ENCODE measurements at places on chromosomes 16 and 17.

- no peak for DNase-seq
These were observed 14.8 kb downstream of the TMEM204 start for GRCh38 chr16:1548233-1548632.

- DNase-seq: no peak
These were observed 16.4 kb upstream of the SMIM36 start for GRCh38 chr17:55527540-55528118.

- no peak for DNase-seq
These were observed 2.1 kb upstream of the ITGB3 start for GRCh38 chr17:47251421-47251940.

DNA sequence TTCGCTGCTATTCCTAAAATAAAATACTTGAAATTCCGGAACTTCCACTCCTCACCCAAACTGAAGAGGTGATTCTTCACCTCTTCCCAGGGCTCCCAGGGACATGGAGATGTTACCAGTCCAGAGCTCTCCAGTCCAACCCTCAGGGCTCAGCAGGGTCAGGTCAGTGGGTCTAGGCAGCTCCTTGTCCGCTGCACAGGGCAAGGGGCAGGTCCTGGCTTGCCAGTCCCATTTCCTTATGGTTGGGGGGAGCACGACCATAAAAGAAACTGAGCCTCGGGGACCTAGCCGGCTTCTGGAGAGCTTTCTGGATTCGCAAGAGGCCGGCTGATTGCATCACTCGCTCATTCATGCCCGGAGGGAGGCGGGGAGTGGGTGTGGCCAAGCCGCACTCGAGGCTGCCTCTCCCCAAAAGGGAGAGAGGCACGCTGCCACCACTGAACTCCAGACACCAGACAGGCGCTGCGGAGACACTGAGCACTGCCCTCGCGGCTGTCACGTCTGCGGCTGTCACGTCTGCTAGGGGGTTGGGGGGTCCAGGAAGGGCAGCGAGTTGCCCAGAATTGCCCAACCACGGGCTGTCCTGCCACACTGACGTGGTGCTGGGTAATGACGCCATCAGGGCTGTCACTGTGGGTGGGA is 15.8 kb downstream of the SLC7A5 start:
- DNase-seq: peak; percentile 55

DNA sequence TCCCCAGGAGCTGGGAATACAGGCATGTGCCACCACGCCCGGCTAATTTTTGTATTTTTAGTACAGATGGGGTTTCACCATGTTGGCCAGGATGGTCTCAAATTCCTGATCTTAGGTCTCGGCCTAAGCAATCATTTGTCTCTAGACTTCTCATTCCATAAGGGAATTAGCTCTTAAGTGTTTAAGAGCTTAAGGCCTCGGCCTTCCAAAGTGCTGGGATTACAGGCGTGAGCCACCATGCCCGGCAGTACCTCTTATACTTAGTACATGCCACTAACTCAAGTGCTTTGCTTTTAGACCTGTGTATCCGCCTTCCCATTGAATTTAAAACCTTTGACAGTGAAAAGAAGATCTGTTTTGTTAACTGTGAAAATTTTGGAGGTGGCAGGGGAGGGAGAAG is 16.6 kb upstream of the IL21R start:
- DNase-seq: no peak

GRCh38 chr17:49074851-49075540 is 57.6 kb upstream of the B4GALNT2 start:
- DNase-seq: no peak

GRCh38 chr17:59846394-59847165 is 46.2 kb downstream of the TUBD1 start:
- DNase-seq: no peak

DNA sequence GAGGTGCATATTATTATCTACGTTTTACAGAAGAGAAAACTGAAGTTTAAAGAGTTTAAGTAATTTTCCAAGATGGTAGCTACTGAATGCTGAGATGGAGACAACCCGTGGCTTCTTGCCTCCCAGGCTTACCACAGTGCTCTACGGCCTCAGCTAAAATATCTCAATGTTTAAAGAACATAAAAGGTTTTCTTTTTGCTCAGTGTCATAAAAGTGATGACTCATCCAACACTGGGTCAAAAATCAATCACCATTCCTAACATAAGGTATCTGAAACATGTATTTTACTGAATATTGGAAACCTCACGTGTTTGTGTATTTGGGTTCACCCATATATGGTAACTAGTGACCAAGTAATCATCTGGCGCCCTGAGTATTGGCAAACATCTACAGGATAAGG is 18.4 kb downstream of the ABCA9 start:
- no peak for DNase-seq

- no peak for DNase-seq
These were observed 31.1 kb downstream of the CDH1 start for GRCh38 chr16:68768175-68768574.

- no peak for DNase-seq
These were observed 60.1 kb upstream of the MRTFB start for GRCh38 chr16:14011001-14011400.

DNA sequence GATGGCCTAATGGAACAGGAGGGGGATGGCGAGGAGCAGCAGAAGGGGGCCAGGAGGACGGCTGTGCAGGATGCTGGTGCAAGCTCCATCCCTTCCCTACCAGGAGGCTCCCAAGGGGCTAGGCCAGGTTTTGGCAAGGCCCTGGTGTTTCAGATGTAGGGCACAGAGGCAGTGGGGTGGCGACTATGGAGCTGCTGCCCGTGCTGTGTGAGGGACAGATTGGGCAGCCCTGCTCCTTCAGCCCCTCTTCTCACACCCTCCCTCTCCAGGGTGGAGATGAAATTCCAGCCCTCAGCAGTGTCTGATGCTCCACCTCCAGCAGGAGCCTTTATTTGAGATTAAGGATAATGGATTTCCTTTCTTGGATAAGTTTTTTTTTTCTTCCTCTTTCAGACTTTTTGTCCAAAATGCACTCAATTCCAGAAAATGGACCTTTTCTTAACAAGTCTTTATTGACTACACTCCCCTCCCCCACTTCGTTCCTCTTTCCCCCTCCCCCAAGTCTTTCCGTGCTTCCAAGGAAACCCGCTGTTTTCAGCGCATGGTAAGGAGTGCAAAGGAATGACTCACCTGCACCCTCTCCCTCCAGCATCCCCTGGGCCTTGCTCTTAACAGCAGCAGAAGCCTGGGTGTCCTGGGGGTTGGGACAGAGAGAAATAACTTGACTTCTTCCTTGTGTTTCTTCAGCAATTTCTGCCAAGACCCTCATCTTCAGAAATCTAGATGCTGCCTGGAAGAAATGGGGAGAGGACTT is 95.2 kb downstream of the CCDC182 start:
- no peak for DNase-seq

DNA sequence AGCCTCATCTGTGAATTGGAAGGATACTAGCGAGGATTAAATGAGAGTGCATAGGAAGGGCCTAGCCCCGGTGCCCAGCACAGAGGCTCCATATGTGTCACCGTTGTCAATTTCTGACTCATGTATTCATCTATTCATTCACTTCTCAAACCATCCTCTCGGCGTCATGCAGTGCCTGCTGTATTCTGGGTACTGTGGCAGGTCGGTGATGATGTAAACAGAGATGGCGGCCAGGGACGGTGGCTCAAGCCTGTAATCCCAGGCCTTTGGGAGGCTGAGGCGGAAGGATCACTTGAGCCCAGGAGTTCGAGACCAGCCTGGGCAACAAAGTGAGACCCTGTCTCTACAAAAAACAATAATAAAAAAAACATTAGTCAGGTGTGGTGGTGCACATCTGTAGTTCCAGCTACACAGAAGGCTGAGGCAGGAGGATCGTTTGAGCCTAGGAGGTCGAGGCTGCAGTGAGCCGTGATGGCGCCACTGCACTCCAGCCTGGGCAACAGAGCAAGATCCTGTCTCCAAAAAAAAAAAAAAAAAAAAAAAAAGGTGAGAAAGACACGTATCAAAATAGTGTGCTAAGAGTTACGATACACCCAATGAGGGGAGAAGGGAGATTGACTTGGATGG is 4.3 kb upstream of the PPP1R1B start:
- no peak for DNase-seq

DNA sequence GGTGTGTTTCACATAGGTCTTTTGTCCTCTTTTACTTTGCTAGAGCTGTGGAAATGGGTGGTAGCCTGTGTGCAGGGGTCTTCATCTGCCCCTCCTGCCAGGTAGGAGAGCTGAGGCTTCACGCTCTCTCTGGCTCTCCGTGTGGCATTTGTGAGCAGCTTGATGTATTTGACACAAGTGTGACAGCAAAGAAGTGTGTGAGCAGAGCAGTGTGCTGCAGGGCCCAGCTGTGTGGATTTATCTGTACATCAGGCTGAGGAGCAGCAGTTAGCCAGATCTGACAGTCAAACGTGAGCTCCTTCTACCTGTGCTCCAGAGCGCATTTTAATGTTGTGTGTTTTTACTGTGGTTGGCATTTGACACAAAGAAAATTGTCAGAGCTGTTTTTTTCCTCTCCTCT is 101.8 kb downstream of the FTO start:
- DNase-seq: no peak

GRCh38 chr17:80396157-80397033 is 18.6 kb upstream of the ENDOV start:
- no peak for DNase-seq

GRCh38 chr17:61058066-61058465 is 341.6 kb upstream of the TBX2 start:
- no peak for DNase-seq

DNA sequence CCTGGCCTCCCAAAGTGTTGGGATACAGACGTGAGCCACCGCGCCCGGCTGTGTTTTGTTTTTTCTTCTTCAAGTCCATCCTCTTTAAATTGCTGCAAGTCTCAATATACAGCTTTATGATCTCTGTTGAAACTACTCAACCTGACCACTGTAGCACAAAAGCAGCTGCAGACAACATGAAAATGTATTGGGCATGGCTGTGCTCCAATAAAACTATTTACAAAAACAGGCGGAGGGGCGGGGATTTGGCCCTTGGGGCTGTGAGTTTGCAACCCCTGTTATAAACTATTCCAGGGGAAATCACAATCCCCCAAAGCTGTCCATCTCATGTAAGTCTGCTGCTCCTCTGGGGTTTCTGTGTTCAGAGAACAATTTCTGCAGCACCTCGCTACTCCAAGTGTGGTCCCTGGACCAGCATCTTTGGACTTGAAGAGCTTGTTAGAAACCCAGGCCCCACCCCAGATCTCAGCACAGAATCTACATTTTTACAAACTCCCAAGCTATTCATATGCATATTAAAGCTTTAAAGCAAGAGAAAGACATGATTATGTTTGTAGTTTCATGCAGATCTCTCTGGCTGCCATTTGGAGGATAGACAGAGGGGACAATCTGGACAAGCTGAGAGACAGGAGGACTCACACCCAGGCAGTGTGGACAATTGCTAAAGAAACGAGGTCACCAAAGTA is 33.6 kb downstream of the TEKT5 start:
- DNase-seq: no peak

DNA sequence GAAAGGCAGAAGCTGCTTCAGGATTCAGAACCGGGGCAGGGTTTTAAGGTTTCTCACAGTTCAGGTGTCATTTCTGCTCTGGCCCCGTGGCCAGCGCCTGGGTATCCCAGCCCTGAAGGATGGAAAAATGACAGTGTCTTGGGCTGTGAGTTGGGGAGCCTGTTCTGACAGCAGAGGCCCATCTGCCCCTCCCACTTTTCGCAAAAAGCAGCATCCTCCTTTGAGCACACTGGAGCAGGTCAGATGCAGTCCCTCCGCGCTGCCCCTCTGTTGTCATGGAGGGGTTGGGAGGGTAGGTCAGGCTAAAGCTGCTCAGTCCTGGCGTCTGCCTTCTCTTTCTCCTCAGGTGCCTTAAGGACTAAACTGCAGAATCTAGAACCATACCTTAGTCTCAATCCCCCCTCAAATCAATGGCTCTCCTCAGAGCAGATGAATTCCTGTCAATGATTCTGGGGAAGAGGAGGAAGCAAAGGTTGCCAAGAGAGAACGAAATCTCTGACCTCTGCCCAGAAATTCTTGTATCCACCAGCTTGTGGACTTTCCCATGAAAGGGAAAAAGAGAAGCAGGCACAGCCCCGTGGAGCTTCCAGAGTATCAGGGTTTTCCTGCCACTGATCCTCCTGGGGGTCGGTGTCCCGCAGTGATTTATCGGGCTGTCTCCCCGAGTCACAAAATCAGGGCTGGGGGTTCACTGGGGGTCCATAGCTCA is 7.3 kb downstream of the NEUROD2 start:
- DNase-seq: no peak

DNA sequence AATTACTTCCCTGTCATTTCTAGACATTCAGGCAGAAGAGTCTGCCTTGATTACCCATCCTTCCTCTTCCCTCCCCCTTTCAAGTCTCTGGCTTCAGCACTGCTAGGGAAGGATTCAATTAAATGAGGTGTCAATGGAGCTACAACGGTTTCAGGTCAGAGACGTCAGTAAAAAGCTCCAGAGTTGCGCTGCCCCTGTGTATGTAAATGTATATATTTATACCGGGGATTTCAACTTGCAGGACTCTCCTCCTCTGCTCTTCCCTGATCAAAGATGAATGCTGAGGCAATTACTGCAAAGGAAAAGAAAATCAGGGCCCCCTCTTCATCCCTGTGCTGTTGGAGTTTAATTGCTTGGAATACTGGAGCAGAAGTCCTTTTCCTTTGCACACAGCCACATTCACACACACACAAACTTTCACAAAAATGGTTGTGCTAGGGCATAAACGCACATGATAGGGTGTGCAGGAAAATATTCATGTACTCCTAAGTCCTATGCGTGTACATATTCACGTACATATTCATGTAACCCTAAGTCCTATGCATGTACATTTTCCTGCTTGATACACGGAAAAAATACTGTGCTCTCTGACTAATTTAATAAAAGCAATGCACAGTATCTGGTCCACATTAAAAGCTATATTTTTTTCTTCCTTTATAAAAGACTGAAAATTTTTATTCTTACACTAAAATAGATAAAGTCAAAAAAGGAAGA is 129.7 kb upstream of the PMFBP1 start:
- no peak for DNase-seq

DNA sequence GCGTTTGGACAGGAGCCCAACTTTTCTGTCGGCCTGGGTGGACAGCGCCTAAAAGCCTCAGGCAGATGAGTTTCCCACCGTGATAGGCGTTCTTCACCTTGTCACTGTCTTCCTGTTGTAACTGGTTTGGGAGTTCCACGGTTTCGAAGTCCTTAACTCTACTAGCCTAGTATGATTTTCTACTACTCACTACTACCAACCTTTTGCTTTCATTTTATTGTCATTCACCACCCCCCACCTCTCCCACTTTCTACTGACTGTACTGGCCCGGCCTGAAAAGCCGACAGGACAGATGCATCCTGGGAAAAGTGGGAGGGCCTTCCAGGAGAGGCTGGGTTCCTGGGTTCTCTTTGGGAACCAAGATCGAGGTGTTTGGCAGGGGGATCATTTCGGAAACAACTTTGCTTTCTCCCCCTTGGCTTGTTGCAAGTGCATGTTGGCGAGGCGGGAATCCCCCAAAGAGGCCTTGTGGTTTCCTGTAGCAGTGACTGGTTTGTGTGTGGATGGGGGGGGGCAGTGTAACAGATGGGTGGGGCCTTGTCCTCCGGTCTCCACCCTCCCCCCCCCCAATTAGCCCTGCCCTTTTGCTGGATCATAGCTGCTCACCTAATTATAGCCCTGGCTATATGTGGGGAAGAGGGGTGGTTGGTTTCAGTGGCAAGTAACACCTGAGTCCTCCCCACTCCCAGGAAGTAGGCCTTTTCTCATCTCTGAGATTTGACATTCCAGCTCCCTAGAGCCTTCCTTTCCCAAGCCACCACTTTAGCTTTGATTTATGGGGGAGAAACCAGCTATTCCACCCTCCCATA is 1.4 kb downstream of the EIF5A start:
- peak; percentile 36 for DNase-seq

Measured in GOT3 (cell line).